ENCODE measurements at places on chromosomes 2 and 18.

DNA sequence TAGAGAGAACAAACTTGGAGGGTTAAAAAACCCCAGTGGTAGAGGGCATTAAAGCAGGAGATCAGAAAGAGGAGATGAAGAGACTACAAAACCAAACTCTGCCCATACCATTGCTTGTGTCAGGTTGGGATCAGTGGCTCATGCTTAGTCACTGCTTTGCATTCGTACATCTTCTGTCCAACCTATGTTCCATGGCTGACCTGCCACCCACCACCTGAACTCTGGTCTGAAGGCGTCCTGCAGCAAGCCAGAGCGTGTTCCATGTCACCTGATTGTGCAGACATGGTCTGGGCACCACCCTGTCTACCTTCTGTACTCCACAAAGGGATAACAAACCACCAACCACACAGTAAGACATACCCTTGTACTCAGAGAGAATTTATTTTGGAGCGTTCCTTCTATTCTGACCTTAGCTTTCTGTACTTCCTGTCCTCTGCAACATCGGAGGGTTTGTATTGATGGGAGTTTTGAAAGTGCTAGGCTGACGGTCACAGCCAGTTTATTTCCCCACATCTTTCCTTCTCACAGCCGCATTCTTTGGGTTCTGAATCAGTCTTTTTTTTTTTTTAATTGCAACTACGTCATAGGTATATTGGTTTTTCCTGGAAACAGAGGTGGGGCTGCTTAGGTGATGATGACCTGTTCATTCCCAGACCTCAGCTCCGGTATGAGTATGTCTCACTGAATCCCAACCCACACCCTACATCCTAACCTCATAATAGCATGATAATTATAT lies 88.3 kb downstream of the SOWAHC start:
- no peak for DNase-seq

GRCh38 chr18:48188609-48189008 lies 220.6 kb downstream of the ZBTB7C start:
- DNase-seq, result no peak

DNA sequence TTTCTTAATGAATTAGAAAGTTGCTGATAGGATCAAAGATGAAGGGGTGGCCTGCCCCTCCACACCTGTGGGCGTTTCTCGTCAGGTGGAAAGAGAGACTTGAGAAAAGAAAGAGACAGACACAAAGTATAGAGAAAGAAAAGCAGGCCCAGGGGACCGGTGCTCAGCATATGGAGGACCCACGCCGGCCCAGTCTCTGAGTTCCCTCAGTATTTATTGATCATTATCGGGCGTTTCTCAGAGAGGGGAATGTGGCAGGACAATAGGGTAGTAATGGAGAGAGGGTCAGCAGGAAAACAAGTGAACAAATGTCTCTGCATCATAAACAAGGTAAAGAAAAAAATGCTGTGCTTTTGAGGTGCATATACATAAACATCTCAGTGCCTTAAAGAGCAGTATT lies 144.3 kb downstream of the CCDC102B start:
- no peak for DNase-seq

DNA sequence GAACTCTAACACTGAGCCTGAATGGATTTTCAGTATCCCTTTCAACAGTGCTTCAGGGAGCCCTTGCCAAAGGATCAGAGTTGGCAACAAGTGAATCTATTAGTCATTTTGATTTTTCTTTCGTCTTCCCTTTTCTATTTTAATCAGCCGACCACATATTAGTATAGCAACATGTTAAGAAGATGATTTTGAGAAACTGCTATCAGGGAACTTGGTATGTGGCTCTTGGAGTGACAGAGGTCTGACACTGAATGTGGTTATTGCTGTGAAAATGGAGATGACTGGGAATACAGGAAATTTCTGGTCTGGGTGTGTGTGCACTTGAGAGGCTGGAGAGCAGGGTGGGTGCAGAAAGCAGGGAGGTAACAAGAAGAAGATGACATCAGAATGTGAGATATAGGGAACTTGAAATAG lies 28.7 kb upstream of the IL1RL1 start:
- DNase-seq, result no peak

DNA sequence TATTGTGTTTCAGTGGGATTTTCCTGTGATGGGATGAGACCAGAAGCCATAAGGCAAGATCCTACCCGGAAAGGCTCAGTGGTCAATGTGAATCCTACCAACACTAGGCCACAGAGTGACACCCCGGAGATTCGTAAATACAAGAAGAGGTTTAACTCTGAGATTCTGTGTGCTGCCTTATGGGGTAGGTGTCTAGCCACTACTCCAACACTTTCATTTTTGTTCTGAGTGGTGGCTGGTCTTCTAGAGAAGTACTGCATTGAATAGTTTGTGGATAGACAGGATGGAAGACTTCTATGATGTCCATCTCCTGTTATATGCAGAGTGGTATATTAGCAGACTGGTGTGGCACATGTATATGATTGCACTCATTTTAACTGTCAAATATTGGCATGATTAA lies 117.7 kb upstream of the IL1R2 start:
- DNase-seq, result no peak

- DNase-seq, result no peak
These were observed 44.3 kb downstream of the CALCRL start for GRCh38 chr2:187403568-187404260.

Measured in hypothalamus (tissue), 51 donors.